Ureter (tissue), 1 donor: ENCODE measurements at places on chromosomes 7 and 10.

DNA sequence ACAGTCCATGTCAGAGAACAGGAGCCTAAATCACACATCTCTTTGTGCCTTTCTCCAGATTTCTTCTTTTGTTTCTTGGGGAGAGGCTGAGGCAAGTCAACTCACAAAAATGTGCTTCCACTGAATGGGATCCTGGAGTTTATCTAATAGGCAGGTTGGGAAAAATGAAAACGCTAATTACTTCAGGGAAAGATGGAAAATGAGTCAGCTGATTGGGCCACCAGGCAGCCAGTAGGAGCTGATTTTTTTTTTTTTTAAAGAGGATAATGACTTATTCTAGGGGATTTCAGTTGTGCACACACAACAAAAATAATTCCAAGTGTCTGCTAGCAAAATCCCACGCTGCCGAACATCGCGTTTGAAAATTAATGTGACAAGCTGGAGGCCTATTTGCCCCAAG lies 412.8 kb upstream of the ZMIZ1 start:
- DNase-seq: no peak

DNA sequence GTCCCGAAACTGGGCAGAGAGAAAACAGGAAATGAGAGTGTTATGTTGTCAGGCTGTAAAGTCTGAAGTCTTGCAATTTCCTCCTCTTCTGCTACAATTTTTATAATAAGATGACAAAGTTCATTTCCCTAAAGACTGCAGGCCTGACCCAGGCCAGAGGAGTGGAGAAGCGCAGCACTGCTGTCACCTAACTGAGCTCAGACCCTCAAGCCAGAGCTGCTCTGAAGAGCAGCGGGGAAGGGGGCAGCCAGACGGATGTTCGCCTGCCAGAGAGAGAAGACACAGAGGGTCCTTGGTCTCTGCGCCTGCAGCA lies 12.6 kb upstream of the AOAH start:
- DNase-seq: no peak

DNA sequence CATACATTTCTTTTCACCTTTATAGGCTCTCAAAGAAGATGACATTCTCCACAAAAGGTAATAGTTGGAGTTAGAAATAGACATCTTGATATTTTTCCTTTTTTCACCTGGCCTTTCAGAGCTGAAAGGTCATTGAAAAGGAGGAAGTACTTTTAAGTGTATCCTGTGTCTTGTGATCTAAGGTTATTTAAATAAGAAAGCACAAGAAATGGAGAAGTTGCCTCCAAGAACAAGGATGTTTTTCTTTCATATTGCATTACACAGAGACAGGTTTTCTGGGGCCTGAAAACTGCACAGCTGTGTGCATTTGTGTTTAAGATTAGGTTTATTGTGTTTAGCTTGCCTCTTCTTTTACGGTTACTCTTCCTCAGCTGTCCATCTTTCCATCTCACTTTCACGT lies 103.4 kb upstream of the SEMA3D start:
- DNase-seq: no peak

DNA sequence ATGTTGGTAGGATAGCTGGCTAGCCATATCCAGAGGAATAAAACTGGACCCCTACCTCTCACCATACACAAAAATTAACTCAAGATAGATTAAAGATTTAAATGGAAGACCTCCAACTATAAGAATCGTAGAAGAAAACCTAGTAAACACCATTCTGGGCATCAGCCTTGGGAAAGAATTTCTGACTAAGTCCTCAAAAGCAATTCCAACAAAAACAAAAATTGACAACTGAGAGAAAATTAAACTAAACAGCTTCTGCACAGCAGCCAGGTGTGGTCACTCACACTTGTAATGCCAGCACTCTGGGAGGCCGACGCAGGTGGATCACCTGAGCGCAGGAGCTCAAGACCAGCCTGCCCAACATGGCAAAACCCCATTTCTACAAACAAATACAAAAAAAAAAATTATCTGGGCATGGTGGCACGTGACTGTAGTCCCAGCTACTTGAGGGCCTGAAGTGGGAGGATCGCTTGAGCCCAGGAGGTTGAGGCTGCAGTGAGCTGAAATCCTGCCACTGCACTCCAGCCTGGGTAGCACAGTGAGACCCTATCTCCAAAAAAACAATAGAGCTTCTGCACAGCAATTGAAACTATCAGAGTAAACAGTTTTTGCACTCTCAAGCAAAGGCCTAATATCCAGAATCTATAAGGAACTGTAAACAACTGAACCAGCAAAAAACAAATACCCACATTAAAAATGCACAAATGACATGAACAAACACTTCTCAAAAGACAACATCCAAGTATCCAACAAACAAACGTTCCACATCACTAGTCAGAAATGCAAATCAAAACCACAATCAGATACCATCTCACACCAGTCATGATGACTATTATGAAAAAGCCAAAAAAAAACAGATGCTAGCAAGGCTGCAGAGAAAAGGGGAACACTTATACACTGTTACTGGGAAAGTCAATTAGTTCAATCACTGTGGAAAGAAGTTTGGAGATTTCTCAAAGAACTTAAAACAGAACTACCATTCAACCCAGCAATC lies 4.8 kb downstream of the CRPPA start:
- DNase-seq: no peak

DNA sequence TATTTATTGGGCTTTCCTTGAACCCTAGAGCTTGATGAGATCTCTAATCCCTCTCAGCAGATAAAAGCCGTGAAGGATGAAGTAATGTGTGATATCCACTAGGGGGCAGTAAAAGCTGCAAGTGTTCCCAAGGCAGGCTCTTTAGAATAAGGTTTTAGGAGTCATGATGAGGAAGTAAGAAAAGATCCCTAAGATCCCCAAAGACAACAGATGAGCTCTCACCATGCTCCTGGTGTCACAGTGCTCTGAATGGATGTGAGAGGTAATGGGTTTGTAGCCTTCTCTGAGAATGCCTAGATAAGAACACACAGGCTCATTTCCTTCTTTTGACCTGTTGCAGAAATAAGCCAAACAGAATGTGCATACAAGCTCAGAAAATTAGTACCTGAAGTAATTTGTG lies 70.4 kb upstream of the ITPRID1 start:
- no peak for DNase-seq

DNA sequence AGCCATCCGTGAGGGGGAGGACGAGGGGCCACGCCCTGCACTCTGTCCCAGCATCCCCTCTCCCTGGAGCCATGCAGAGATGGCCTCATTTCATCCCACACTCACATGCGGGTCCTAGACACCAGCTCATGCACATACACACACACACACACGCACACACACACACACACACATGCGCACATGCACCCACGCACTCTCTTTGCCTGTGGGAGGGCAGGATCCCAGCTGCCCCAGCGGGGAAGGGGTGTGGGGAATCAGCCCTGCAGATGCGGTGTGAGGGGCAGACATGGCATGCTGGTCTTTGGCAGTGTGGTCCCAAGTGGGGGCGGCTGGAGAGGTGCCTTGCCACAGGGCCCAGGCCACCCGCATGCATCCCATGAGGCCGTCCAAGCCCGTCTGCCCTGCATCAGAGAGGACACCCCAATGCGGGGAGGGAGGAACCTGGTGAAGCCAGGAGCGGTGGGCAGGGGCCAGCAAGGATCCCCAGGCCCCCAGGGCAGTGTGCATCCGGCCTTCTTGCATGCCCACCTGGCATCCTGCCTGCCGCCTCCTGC lies 68.1 kb downstream of the LHPP start:
- DNase-seq: no peak

GRCh38 chr7:94045581-94045980 lies 41.4 kb upstream of the BET1 start:
- no peak for DNase-seq

DNA sequence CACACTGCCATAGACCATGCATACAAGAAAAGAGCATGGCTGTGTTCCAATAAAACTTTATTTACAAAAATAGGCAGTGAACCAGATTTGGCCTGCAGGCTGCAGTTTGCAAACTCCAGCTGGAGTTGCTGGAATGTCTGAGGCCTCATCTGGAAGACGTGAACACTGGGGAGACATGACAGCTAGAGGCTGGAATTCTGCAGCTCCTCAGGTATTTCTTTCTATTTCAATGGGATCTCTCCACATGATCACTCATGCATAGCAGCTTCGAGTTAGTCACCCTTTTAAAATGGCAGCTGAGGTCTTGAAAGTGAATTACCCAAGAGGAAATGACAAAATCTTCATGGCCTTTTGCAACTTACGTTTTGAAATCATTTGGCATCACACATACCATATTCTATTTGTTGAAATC lies 52.6 kb upstream of the BET1 start:
- DNase-seq: no peak

GRCh38 chr10:112332022-112332421 lies 41.9 kb upstream of the ACSL5 start:
- no peak for DNase-seq

GRCh38 chr10:34291466-34292193 lies 523.5 kb downstream of the PARD3 start:
- DNase-seq: no peak

- no peak for DNase-seq
Measured at GRCh38 chr7:30212701-30213111, 71.7 kb upstream of the ZNRF2 start.

DNA sequence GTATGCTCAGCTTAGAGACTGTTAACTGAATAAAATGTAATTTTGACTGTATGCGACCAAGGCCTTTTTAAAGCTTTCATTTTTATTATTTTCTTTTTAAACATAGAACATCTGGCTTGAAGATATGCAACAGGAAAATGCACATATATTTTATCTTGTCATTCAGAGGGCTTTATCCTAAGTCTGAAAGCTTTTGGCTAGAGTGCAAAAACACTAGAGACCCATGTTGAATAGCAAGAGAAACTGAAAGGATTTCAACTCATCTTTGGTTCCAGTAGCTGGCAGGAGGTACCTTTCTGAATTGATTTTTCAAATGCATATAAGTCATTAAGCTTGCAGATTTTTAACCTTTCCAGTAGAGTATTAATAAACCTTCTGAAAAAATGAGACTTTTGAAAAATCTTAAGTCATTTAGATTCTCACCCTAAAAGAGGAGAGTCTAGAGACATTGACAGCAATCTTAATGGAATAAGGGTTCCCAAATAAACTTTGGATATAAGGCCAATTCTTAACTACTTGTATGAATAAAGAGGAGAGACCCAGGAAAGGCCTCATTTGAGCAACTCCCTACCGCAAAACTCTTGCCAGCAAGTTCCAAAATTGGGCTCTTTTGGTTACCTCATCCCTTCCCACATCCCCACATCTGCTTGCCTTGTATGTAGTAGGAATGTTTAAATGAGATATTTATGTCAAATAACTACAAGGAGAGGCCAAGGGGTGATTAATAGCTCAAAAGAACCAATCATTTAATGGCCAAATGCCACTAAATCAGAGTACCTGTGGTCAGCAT lies 454.4 kb downstream of the HTR7 start:
- DNase-seq: no peak

DNA sequence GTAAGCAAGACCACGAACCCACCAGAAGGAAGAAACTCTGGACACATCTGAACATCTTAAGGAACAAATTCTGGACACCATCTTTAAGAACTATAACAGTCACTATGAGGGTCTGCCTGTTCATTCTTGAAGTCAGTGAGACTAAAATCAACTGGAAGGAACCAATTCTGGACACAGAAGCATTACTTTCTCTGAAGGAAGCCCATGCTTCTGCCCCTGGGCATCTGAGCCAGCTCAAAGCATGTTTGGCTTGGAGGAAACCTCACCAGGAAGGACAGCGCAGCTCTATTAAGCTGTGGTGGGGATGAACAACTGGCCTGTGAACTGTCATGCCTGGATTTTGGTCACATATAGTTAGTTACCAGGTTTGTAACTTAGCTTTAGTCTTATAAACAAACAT lies 132.4 kb upstream of the GDF10 start:
- DNase-seq: no peak

- DNase-seq: no peak
Measured at GRCh38 chr7:94481279-94481678, 28.3 kb upstream of the CASD1 start.

DNA sequence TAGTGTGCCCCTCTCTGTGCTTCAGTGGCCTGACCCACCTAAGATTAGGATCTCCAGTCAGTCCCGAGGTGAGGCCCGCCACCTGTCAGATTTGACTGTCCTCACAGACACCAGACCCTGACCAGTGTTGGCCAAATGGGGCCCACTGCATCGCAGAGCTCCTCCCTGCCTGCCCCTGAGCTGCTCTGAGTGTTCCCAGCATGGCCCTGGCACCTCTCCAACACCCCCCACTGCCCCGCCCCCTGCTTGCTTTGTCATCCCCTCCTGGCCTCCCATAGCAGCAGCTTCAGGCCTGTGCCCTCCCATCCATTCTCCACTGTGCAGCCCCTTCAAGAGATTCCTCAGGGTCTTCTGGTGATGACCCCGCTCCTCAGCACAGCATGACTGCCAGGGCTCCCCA lies 67.6 kb downstream of the C10orf120 start:
- no peak for DNase-seq

- no peak for DNase-seq
Measured at GRCh38 chr10:79402951-79403350, 42.5 kb downstream of the ZCCHC24 start.

DNA sequence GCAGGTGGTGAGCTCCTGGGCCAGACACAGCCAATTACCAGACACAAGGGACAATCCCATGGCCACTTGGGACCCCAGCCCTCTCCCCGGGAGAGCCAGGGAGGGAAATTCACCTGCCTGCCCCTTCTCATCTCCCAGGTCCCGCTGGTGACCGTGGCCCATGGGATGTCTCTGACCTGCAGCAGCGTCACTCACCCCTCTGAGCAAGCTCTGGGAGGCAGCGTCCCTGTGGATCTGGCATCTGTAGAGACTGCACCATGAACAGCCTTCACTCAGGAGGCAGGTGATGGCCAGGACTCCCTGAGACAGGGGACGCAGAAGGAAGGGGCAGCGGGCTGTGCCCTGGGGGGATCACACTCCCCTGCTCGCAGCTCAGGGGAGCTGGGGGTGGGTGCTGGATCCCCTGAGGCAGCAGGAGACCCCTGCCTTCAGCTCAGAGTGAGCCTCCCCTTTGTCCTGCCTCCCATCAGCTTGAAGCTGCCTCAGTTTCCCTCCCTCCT lies 90.8 kb downstream of the FOXL3 start:
- peak; percentile 38 for DNase-seq

DNA sequence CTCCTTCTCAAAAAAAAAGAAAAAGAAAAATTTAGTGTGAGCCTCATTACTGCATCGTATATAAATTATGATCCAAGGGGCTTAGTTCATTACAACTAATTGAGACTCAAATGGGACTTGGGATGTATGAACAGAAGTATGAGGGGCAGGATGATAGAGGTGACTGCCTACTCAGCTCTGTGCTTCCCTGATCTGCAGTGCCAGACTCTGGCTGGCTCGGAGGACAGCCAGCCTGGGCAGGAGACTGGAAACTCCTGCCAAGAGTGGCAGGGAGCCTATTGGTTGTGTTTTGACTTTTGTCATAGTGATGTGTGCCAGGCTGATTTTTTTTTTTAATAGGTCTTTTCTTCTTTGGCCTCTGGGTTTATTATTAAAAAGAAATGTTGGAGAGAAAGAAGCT lies 73.8 kb upstream of the GTF2IRD1 start:
- no peak for DNase-seq

DNA sequence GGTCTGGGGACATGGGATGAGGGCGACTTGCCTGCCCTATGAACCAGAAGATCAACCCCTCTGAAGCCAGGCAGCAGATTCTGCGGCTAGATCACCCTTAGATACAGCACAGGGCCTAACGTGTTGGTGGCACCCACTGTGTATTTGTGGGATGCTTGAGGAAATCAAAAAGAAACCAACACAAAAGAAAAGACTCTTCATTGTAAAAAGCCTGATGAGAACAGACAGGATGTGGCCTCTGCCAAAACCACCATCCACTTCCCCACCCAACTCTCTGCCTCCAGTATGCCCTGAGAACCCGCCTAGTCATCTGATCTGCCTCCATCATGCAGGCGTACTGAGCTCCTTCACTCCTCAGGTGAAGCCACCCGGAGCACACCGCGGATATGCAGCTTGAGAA lies 97.2 kb upstream of the INSYN2A start:
- DNase-seq: no peak
